Activated T-helper 2 cell treated with anti-CD3 and anti-CD28 coated beads, Interferon-gamma antibody, Interleukin-2, Interleukin-4, amounts not matched to agents 10 μg/mL and 5 μg/mL and 100 μg/mL, durations not matched to agents 14 hours and 24 hours and 36 hours (primary cell): ENCODE measurements at places on chromosomes 3 and 15. TPM values are rescaled to one million over a fixed set of nuclear protein-coding genes. Genes with fewer than 3 reads are reported as not detected.

- H3K4me1 ChIP-seq: peaks cover 20% of the 10 kb centered on the region
- no peak for DNase-seq
- no peaks in the 10 kb centered on the region for H3K27me3 ChIP-seq
- no peak overlapping the region for H3K4me3 ChIP-seq
- no peak overlapping the region for H3K27ac ChIP-seq
These were observed 7.2 kb downstream of the CLPX start for GRCh38 chr15:65177901-65178300.

DNA sequence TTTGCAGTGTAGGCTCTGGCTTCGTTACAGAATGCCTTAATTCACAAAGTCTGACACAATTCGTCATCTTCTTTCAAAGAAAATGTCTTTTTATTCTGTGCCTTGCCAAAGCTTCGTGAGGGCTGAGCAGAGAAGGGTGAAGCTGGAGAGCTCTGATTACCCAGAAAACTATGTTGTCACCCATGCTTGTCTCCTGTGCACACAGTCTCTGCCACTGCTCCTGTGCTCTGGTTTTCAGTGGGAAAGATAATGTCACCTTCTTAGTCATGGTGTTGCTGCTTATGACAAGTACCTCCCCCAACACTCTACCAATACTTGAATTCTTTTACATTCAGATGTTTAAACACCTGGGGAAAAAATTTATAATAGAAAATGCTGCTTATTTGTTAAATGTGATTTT, 509.2 kb upstream of the GRM7 start:
- no peak overlapping the region for H3K4me3 ChIP-seq
- DNase-seq: no peak
- no peaks in the 10 kb centered on the region for H3K27me3 ChIP-seq
- H3K36me3 ChIP-seq: no peaks in the 10 kb centered on the region
- H3K27ac ChIP-seq: no peak overlapping the region

TEX55 gene
- total RNA-seq: not detected in 2 replicates

COL6A5 gene
- not detected in 2 replicates for total RNA-seq

DNA sequence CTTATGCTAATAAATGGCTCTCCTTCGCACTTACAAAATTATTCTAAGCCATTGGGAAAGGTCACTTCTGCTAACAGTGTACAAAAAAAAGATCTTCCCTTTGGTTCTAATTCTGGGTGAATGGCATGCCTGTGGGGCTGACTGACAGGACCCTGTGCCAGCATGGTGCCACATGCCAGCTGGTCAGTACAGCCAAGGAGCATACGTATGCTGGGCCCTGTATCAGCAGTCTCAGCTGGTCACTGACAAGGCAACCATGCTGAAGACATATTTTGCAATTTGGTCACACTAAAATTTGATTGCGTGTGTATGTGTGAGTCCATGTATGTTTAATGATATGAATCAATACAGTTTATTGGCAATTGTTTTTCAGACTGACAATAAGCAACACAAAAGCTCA, 246.1 kb downstream of the TBL1XR1 start:
- no peaks in the 10 kb centered on the region for H3K4me1 ChIP-seq
- DNase-seq: no peak
- no peaks in the 10 kb centered on the region for H3K36me3 ChIP-seq
- no peak overlapping the region for H3K27ac ChIP-seq
- H3K4me3 ChIP-seq: no peak overlapping the region

GRCh38 chr3:7209098-7209497, 348.2 kb downstream of the GRM7 start:
- H3K4me3 ChIP-seq: no peak overlapping the region
- DNase-seq: no peak
- H3K27ac ChIP-seq: no peak overlapping the region
- H3K36me3 ChIP-seq: no peaks in the 10 kb centered on the region
- H3K4me1 ChIP-seq: no peaks in the 10 kb centered on the region
- H3K27me3 ChIP-seq: no peaks in the 10 kb centered on the region

DNA sequence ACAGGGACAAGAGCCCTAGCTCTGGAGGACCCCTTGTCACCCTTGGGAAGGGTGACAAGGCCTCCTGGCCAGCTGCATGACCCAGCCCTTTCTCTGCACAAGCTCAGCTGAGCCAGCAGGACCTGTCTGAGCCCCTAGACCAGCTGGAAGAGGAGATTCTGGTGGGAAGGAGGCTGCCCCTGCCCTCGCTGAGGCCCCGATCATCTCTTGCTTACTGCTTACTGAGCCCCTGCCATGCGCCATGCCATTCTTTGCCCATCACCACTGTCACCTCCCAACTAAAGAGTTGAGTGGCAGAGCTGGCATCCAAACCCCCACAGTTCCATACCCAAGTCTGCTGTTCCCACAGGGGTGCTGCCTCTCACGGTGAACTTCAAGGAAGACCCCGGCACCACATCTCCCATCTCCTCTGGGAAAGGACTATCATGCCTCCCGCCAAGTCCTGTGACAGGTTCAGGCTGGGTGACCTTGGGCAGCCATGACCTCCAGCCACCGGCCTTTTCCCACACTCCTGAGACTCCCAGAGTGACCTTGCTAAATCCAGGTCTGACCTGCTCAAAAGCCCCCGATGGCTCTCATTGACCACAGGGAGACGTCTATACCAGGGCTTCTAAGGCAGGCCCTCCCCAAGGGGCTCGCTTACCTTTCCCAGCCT, 34.0 kb downstream of the ACSBG1 start:
- H3K4me1 ChIP-seq: no peaks in the 10 kb centered on the region
- H3K4me3 ChIP-seq: no peak overlapping the region
- H3K36me3 ChIP-seq: no peaks in the 10 kb centered on the region
- peaks cover 3% of the 10 kb centered on the region for H3K27me3 ChIP-seq
- H3K27ac ChIP-seq: no peak overlapping the region

VIPR1 gene
- 0.51 and 0.52 TPM in 2 replicates for total RNA-seq

DNA sequence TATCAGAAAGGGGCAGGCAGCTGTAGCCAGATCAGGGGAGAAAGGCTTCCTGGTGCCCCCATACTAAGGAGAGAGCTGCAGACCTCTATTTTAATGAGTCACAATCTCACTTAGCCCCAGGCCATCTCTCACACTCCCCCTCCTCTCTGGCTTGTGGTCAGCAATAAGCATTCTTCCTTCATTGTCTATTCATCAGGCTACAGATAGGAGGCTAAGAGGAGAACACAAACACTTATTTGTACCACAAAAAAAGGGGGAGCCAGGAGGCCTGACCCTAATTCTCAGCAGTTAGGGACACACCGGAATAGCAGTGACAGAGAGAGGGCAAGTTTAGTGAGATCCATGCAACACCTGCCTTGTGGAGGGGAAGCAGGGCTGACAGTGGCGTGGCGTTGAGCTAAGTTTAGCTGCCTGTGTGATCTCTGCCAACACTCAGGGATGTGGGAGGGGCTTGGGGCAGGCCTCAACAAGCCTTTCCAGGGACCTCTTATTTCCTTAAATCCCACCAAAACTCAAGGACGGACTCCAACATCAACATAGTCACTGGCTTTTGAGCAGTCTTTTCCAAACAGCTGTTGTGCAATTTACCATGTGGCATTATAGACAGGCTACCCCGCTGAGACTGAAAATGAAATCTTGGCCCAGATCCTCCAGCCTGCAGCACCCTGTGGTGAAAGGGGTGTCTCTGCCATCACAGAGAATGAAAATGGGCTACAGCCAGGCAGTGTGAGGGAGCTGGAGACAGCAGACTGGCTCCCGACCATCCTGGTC, 191.9 kb upstream of the TSC22D2 start:
- no peak overlapping the region for H3K4me3 ChIP-seq
- no peak for DNase-seq
- H3K4me1 ChIP-seq: peaks cover 1% of the 10 kb centered on the region

GRCh38 chr3:160372780-160373179, 26.2 kb downstream of the IFT80 start:
- no peaks in the 10 kb centered on the region for H3K27me3 ChIP-seq
- peaks cover 12% of the 10 kb centered on the region for H3K4me1 ChIP-seq
- peaks cover 39% of the 10 kb centered on the region for H3K36me3 ChIP-seq
- no peak overlapping the region for H3K4me3 ChIP-seq

DNA sequence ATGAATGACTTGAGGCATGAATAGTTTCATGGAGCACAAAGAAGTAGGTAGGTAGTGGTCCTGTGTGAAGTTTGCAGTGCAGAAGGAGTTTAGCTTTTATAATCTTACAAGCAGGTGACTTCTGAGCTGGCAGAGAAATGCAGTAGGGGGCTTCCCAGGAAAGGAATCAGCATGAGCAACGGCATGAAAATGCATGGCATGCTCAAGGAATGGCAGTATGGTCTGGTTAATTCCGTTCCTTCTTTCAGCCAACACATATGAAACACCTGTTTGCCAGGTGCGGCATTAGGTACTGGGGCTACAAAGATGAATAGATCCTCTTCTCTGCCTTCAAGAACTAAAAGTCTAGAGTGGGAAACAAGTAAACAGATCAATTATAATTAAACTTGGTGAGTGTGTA, 138.0 kb upstream of the BHLHE40 start:
- DNase-seq: no peak
- H3K27ac ChIP-seq: peak overlapping the region; percentile 78
- no peak overlapping the region for H3K4me3 ChIP-seq
- peaks cover 76% of the 10 kb centered on the region for H3K4me1 ChIP-seq
- no peaks in the 10 kb centered on the region for H3K27me3 ChIP-seq

HGD gene
- total RNA-seq: 0.14 and 0.76 TPM in 2 replicates

DNA sequence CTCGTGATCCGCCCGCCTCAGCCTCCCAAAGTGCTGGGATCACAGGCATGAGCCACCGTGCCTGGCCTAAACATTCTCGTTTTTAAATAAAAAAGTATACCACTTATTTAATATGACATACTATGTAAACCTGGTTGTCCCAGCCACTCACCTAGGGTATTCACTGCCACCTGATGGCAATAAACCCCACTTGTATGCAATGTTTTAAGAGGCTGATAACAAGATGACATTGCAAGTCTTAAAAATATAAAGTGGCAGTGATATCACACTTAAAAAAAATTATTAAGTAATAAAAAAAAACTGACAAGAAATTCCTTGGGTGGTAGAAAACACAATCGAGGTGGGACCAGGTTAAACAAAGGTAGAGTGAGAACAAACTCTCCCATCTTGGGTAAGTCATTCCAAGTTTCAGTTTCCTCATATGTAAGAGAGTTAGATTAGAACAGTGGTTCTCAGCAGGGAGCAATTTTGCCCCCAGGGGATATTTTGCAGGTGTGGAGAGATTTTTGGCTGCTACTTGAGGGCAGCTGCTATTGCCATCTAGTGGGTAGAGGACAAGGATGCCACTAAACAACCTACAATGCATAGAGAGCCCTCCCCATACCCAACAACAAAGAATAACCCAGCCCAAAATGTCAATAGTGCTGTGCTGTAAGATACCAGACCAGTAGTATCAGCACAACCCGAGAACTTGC, 14.5 kb downstream of the ARF4 start:
- H3K4me1 ChIP-seq: peaks cover 20% of the 10 kb centered on the region
- H3K27me3 ChIP-seq: no peaks in the 10 kb centered on the region
- H3K27ac ChIP-seq: no peak overlapping the region
- no peak for DNase-seq
- H3K36me3 ChIP-seq: peaks cover 60% of the 10 kb centered on the region

- H3K36me3 ChIP-seq: no peaks in the 10 kb centered on the region
- DNase-seq: no peak
- H3K27me3 ChIP-seq: peaks cover 6% of the 10 kb centered on the region
- no peak overlapping the region for H3K27ac ChIP-seq
- no peak overlapping the region for H3K4me3 ChIP-seq
- H3K4me1 ChIP-seq: no peaks in the 10 kb centered on the region
These were observed 25.3 kb downstream of the ACSBG1 start for GRCh38 chr15:78208887-78209645.

DNA sequence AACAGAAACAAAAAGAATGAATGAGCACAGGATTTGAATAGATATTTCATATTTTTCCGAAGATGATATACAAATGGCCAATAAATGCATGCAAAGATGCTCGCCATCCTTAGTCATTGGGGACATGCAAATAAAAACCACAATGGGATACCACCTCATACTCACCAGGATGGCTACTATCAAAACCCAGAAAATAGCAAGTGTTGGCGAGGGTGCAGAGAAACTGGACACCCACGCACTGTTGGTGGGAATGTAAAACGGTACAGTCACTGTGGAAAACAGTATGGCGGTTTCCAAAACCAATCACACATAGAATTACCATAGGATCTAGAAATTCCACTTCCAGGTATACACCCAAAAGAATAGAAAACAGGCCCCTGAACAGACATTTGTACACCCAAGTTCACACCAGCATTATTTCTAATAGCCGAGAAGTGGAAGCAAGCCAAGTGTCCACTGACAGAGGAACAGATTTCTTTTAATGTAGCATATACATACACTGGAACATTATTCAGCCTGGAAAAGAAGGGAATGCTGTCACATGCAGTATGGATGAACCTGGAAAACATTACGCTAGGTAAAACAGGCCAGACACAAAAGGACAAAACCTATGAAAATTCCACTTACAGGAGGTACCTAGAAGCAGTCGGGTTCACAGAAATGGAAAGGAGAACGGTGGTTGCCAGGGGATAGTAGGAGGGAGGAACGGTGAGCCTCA, 3.6 kb downstream of the RNF168 start:
- H3K4me1 ChIP-seq: peaks cover 37% of the 10 kb centered on the region
- peak overlapping the region; percentile 99 for H3K4me3 ChIP-seq
- H3K27me3 ChIP-seq: no peaks in the 10 kb centered on the region
- H3K36me3 ChIP-seq: peaks cover 75% of the 10 kb centered on the region

- no peak for DNase-seq
- peak overlapping the region; percentile 82 for H3K27ac ChIP-seq
- peaks cover 45% of the 10 kb centered on the region for H3K4me1 ChIP-seq
- peak overlapping the region; percentile 88 for H3K4me3 ChIP-seq
- peaks cover 44% of the 10 kb centered on the region for H3K36me3 ChIP-seq
These were observed 1.6 kb downstream of the C15orf39 start for GRCh38 chr15:75203017-75203907.

GRCh38 chr15:29244123-29244522, 25.5 kb downstream of the NSMCE3 start:
- no peak overlapping the region for H3K4me3 ChIP-seq
- no peak overlapping the region for H3K27ac ChIP-seq
- no peaks in the 10 kb centered on the region for H3K36me3 ChIP-seq
- no peak for DNase-seq

DNA sequence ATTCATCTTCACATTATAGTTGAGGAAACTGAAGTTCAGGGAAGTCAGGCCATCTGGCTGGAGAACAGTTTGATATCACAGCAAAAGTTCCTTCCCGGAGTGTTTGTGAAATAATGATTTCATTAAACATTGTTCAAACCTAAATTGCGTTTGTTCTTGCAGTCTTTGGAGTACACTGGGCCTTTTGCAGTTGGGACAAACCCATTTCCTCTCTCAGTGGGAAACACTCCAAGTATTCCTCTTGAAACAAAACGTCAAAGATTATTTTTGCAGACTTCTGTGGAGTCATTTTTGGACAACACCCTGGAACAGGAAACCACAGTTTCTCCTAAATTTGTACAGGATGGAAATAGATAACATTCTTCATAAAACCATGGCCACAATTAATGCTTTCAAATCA, 287.5 kb downstream of the PTPRG start:
- no peak overlapping the region for H3K4me3 ChIP-seq
- H3K27me3 ChIP-seq: no peaks in the 10 kb centered on the region
- H3K27ac ChIP-seq: no peak overlapping the region
- H3K4me1 ChIP-seq: no peaks in the 10 kb centered on the region
- no peaks in the 10 kb centered on the region for H3K36me3 ChIP-seq

GRCh38 chr3:25441234-25441856, 13.3 kb downstream of the RARB start:
- H3K27me3 ChIP-seq: no peaks in the 10 kb centered on the region
- DNase-seq: no peak
- no peak overlapping the region for H3K4me3 ChIP-seq
- no peaks in the 10 kb centered on the region for H3K4me1 ChIP-seq
- no peak overlapping the region for H3K27ac ChIP-seq

- no peak overlapping the region for H3K4me3 ChIP-seq
- H3K36me3 ChIP-seq: no peaks in the 10 kb centered on the region
- no peak overlapping the region for H3K27ac ChIP-seq
- no peak for DNase-seq
These were observed 245.0 kb downstream of the NTRK3 start for GRCh38 chr15:88011533-88011932.

LDHAL6B gene
- total RNA-seq: not detected in 2 replicates
